ENCODE measurements at places on chromosomes 6 and 20.

DNA sequence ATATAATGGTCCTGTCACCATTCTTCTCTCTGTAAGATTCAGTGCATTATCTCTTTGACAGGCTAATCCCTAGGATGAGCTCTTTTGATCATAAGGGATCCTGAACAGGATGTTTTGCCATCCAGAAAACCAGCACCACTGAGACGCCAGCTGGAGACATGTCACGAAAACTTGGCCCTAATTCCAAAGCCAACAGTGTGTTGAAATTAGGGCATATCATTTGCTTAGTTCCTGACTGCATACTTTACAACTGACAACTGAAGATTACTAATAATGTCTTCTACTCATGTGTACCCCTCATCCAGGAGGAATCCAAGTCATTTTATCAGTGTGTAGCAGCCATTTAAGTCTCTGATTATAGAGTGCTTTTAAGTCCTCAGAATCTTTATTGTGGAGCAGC is 243.6 kb downstream of the KCNQ5 start:
- DNase-seq = peak; percentile 39

DNA sequence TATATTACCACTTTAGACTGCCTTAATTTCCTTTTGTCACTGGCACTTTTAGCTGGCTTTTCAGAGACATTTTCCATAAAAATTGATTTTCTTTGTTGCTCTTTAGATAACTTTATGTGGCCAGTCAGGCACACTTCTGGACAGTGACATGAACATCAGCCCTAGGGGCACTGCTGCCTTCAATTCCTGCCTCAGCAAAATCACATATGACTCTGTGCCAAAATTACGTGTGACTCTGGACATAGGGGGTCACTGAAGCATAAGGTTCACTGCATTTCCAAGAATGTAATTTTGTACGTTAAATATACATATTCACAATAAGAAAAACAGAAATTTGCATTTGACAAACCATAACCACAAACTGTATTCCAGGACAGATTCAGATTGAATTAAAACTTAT is 66.5 kb downstream of the ESF1 start:
- no peak for DNase-seq

DNA sequence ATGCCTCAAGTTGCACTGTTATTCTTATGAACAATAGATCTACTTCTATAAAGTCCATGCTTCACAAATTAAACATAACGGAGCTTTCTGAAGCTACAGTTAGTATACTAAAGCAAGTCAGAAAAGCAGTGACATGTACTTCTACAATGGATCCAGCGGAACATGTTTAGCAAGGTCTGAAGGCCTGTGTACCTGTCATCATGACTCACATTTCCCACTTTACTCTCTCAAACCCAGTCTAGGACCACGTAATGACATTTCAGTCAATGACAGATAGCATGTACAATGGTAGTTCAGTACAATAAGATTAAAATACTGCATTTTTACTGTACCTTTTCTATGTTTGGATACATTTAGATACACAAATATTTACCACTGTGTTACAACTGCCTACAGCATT is 132.1 kb downstream of the MMS22L start:
- peak; percentile 93 for DNase-seq

DNA sequence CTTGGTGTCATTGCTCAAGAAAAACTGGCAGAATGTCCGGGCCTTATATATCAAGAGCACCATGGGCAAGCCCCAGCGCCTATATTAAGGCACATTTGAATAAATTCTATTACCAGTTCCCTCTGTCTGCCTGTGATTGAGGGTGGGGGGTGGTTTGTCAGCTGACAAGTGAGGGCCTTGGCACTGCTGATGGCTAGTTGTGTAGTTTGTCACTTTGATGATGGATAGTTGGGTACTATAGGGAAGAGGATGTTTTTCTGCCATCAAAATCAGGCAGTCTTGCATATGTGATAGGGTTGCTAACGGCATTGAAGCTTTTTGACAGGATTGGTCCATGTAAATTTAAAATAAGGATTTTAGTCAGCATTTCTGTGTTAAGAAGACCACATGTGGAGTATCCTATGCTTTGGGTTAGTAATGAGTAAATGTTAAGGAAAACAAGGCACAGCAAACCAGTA is 2.5 kb downstream of the RPL10A start:
- no peak for DNase-seq

- DNase-seq = peak; percentile 92
These were observed 10.5 kb upstream of the KIAA1755 start for GRCh38 chr20:38270869-38271605.

GRCh38 chr6:110859335-110859792 is 15.2 kb upstream of the AMD1 start:
- DNase-seq = no peak

- peak; percentile 45 for DNase-seq
These were observed 72.5 kb downstream of the FLRT3 start for GRCh38 chr20:14264869-14265268.

DNA sequence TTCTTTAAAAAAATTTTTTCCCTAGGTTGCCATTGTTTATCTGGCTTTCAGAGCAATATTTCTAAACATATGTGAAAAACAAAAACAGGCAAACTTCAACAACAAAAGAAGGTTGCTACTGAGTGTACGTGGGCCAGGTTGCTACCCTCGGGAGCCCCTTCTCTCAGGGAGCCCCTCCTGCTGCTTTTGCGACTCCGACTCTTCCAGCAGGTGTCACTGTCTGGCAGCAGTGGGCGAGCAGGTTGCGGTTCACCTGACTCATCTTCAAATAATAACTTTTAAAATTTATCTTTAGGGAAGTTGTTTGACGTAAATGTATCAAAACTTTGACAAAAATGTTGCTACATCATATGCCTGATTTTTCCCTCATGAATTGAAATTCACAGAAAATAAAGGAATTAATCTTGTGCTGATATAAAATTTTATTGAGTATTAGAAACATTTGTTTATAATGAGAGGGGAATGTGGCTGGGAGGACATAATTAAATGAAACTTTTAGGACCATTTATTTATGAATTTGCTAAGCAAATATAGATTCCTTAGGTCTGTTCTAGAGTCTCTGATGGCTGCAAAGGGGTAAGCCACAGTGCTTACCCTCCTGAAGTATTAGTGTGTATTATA is 138.8 kb downstream of the HIVEP1 start:
- peak; percentile 61 for DNase-seq

DNA sequence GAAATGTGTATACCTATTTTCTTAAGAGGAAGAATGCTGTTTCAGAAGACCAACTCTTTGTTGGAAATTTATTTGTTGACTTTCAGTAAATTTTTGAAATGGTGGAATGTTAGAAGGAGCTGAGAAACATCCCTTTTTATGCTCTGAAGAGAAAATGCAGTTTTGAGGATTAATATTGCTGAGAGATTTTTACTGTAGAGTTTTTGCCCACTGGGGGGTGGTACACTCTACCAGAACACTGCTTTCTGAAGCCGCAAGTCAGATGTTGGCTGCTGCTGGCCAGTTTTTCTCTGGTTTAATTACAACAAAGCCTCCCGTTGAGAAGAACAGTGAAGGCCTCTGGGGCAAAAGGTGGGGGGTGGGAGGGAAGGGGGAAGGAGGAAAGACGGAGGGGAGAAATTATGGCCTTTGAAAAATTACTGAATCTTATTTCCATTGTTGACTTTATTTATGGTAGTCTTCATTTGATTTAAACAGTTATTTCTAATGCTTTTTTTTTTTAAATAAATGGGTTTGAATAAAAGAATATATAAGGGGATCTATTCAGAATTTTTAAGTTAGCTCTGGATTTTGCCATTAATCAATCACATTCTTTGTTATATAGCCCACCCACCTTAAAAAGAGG is 3.0 kb downstream of the FLRT3 start:
- peak; percentile 69 for DNase-seq

GRCh38 chr20:3472105-3472504 is 1.3 kb downstream of the ATRN start:
- peak; percentile 11 for DNase-seq

GRCh38 chr6:116783852-116784251 is 18.3 kb upstream of the FAM162B start:
- DNase-seq = peak; percentile 4

- DNase-seq = no peak
These were observed 41.9 kb upstream of the HBS1L start for GRCh38 chr6:135096403-135097130.

DNA sequence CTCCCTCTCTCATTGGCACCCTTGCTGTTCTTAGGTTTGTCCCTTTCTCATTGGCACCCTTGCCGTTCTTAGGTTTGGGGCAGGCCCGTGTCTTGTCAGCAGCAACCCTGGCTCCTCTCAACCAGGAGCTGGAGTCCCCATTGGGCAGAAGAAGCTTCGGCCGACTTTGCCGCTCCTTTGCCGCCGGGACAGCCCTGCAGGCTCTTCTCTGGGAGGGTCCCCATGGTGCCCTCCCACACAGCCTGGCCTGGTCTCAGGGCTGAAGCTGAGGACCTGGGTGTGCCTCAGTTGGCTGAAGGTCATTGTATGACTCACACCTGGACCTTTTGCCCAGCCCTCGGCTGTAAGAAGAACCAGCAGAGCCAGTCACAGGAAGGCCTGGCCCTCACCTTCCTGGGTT is 59.6 kb downstream of the PPP1R14C start:
- DNase-seq = peak; percentile 39

DNA sequence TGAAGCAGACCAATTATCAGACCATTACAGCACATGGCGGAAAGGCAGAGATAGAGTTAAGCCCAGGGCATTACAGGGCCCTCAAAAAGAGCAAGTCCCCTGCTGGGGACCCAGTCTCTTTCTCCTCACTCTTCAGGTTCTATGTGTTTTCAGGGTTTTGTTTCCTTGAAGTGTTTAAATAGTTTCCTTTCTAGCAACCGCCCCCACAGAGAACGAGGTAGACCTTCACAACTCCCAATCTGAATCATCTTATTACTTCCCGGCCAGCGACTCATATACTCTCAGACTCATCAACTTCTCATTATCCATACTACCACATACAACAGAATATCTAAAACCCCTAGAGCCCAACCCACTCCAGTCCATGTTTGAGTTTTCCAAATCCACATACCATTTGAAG is 526.6 kb upstream of the ARID1B start:
- peak; percentile 2 for DNase-seq

DNA sequence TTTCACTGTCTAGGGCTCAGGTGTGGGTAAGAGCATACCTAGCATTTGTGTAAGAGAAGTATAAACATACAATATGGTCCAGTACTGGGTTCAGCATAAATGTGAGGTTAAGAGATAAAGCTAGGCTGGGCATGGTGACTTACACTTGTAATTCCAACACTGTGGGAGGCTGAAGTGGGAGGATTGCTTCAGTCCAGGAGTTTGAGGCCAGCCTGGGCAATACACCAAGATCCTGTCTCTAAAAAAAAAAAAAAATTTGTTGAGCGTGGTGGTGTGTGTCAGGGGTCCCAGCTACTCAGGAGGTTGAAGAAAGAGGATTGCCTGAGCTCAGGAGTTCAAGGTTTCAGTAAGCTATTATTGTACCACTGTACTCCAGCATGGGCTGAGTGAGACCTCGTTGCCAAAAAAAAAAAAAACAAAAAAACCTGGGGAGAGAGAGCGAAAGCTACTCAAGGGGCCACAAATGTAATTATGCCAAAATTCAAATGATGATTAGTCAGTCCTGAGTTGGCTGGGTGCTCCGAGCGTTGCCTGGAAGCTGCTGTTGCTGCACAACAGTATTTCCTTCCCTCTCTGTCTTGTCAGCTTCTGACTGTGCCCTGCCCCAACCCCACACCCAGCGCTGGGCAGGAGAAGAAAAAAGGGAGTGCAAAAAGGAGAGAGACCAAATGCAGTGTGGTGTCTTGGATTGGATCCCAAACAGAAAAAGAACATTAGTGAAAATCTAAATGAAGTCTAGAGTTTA is 24.0 kb downstream of the CMTR1 start:
- DNase-seq = peak; percentile 75

GRCh38 chr6:152746172-152746553 is 4.4 kb upstream of the VIP start:
- DNase-seq = peak; percentile 95

DNA sequence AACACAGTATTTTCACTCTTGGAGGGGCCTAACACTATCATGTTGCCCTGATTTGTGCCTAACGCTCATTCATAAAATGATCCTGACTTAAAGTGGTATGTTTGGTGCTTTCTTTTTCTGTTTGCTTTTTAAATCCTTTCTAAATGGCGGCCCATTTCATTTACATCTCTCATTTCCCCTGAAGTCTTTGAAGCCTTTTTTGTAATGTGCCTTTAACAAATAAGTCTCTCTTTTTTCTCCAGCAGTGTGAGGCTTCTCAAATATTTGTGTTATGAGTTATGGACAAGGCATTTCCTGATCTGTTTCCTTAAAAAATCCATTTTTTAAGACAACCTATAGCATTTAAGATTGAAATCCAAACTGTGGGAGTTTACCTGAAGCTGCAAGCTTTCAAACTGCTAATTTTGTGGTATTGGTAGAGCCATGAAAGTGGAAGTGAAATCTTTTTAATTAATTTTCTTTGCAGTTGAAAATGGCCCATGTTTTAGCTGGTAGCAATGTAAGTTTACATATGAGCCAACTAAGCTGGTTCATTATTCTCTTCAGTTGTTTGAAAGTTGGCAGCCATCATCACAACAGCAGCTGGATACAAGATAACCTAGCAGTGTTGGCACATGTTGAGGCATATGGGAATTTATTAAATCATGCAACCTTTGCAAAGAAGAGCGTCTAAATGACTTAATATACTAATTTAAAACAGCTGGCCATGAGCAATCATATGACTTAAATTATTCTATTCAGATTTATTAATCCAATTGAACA is 469.7 kb downstream of the CDKAL1 start:
- peak; percentile 55 for DNase-seq

GRCh38 chr6:40894962-40895799 is 143.8 kb downstream of the UNC5CL start:
- peak; percentile 64 for DNase-seq
